ENCODE measurements at places on chromosomes 2 and 18.
A peak's percentile ranks its signal among the peaks of the same experiment; 100 is the strongest.

DNA sequence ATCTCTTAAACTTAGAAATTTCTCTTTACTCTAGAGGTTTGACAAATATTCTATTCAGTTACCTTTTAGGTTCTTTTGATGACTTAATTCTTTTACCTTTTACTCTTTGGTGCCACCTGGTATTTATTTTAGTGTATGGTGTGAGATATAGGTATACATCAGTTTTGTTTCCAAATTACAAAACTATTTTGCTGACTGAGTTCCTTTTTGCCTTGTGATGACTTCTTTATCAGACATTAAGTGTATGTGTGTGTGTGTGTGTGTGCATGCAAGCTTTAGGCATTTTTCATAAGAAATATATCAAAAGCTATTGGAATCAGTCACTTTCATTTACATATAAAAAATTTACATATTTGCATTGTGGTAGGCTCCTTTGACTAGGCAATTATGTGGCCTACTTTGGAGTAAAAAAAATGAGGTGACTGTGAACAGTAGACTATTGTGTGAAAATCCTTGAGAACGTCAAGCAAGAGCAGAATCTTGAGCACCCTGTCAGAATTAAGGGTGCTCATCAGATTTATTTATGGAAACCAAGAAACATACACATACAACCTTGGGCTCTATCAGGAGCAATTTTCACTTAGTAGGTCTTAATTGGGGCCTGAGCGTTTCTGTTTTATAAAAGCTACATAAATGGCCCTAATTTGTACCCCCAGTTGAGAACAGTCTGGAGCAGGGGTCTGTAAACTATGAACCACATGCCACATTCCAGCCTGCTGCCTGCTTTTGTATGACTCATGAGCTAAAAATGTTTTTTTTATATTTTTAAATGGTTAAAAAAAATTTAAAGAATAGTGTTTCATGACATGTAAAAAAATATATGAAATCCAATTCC lies 415.9 kb downstream of the SLC4A3 start:
- peak; percentile 15 for DNase-seq

DNA sequence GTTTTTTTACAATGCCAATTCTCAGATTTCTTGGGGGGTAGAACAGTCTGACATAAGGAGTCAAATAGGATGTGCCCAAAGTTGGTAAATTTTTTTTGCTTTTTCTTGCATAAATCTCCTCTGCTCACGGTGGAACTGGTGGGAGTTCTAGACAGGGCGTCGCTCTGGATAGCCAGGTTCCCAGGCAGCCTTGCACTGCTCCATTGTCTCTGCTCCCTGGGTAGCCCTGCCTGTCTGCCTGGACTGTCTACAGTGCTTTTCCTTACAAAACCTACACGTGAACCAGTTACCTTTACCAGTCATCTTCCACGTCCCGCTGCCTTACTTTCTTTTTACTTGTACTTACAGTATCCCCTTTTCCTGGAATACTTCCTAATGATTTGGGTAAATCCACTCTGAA lies 117.1 kb downstream of the ZNF407 start:
- DNase-seq, result no peak

DNA sequence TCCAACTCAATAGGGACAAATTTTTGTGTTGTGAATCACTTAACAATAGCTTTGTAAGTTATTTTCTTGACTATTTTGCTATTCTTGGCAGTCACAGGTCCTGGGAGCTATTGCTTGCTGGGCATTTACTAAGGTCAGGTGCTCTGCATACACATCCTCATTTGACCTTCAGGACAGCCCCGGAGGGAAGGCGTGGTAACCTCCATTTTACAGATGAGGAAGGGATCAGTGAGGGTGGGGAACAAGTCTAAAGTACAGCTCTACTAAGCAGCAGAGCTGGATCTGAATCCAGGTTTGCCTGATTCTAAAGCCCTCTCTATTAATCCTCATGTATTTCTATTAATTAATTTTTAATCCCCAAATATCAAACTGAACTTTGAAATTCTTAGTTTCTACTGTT lies 58.8 kb downstream of the PTPN2 start:
- DNase-seq, result no peak

GRCh38 chr18:26863921-26864497 lies 1.5 kb downstream of the AQP4 start:
- no peak for DNase-seq

DNA sequence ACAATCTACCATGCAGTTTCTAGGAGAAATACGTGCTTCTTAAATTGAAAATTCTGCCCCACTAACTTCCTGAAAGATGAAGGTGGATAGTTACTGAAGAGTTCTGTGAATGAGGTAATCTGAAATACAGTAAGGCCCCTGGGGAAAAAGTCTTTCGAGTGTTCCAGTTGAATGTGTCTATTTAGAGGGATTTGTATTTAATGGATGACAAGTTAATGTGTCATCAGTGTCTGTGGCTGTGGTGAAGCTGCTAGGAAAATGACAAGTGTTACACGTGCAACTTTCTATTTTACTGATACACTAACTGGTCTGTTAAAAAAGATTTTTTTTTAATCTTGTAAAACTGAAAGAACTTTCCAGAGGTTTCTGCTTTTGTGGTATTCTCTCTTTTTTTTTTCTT lies 384.6 kb downstream of the STK39 start:
- DNase-seq, result no peak

GRCh38 chr2:84972207-84972783 lies 1.3 kb downstream of the KCMF1 start:
- no peak for DNase-seq

DNA sequence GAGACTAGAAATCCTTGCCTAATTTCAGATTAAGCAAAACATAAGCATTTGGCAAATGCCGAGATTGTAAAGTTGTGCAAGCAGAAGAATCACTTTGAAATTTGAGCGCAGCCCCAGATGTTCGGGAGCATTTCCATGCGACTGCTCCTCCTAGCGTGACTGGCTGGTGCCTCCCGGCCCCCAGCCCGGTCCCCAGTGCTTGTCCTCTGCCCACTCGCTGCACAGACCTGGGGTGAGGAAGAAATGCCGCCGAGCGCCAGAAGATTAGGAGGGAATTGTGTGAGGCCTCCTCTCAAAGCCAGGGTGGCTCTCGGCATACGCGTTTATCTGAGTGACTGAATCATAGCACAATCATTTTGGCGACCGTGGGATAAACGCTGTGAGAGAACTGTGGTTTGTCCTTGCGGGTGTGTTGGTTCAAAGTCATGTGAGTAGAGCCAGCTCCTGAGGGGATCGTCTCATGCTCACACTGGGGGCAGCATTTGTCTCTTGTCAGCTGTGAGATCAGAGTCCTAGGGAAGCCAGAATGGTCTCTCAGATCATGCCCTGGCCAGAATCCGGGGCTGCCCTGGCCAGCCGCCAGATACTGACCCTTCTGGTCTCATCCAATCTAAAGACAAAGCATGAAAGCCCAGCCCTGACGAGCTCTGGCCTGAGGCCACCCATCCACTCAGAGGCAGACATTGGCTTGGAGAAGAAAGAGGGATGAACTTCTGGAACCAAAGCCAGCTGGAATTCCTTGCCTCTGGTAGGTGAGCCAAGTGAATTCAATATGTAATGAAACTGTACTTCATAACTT lies 189.3 kb downstream of the SH3RF3 start:
- DNase-seq, result peak; percentile 95

- DNase-seq, result no peak
Observed at GRCh38 chr2:218245214-218245613, 15.6 kb upstream of the GPBAR1 start.

GRCh38 chr2:120177001-120177621 lies 46.1 kb downstream of the TMEM185B start:
- no peak for DNase-seq

DNA sequence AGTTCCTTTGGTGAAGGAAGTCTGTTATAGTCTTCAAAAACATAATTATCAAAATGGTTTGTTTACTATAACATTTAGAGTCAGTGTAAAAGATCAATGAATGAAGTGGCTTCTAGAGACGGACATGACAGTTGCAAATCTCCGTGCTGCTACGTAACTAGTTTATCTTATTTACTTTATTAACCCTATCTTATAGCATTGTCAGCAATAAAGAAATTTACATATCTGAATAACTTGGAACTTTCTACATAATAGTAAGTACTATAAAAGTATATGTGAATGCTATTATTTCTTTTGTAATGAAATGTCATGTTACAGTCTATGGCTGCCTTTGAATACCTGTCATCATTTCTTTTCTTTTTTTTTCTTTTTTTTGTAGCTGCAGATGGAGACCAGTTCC lies 246.8 kb downstream of the PTH2R start:
- DNase-seq, result no peak

GRCh38 chr2:112701052-112701451 lies 19.8 kb upstream of the NT5DC4 start:
- no peak for DNase-seq

- DNase-seq, result no peak
Observed at GRCh38 chr18:9931678-9932077, 17.9 kb downstream of the VAPA start.

- no peak for DNase-seq
Observed at GRCh38 chr18:4203568-4204437, 251.3 kb downstream of the DLGAP1 start.

DNA sequence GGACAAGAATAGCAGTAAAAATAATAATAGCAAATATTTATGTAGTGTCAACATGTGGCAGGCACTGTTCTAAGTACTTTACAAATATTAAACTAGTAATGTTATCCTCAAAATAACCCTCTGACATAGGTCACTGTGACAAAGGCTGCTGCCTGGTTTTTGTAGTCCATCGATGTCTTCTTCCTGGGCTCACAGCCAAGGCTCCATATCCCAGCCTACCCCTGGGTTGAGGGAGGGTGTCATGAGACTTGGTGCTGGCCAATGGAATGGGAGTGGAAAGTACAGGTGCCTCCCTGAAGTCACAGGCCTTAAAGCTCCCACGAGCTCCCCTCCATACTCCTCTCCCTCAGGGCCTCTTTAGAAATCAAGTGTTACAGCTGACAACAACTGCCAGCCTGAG lies 159.3 kb downstream of the CYRIA start:
- no peak for DNase-seq

- DNase-seq, result no peak
Observed at GRCh38 chr18:76482971-76483691, 11.9 kb downstream of the ZNF516 start.

GRCh38 chr2:3265981-3266924 lies 111.4 kb downstream of the EIPR1 start:
- DNase-seq, result no peak

DNA sequence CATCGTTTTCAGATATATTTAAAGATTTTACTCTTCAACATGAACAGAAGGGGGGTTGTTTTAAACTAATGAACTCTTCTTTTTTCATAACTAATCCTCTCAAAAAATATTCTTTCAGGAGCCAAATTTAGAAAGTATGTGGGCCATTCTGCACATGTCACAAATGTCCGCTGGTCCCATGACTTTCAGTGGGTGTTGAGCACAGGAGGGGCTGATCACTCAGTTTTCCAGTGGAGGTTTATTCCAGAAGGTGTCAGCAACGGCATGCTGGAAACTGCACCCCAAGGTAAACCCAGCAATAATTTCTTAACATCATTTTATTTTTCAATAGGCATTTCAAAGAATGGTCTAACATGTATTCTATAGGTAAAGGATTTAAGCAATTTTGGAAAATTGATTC lies 136.0 kb downstream of the EML6 start:
- no peak for DNase-seq

DNA sequence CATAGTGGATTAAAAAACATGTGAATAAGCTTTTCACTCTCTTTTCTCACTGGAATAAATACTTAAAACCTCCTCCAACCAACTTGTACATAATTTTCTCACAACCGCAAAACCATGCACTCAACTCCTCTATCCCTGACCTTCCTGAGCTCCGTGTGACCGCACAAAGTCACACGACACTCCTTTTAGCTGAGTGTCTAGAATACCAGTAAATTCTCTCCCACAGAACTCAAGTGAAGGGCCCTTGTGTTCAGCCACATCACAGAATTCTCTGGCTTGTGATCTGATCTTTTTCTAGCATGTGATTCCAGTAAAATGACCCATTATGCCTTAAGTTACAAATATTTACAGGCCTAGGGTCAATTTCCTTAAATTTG lies 91.2 kb upstream of the ARL4C start:
- DNase-seq, result no peak

DNA sequence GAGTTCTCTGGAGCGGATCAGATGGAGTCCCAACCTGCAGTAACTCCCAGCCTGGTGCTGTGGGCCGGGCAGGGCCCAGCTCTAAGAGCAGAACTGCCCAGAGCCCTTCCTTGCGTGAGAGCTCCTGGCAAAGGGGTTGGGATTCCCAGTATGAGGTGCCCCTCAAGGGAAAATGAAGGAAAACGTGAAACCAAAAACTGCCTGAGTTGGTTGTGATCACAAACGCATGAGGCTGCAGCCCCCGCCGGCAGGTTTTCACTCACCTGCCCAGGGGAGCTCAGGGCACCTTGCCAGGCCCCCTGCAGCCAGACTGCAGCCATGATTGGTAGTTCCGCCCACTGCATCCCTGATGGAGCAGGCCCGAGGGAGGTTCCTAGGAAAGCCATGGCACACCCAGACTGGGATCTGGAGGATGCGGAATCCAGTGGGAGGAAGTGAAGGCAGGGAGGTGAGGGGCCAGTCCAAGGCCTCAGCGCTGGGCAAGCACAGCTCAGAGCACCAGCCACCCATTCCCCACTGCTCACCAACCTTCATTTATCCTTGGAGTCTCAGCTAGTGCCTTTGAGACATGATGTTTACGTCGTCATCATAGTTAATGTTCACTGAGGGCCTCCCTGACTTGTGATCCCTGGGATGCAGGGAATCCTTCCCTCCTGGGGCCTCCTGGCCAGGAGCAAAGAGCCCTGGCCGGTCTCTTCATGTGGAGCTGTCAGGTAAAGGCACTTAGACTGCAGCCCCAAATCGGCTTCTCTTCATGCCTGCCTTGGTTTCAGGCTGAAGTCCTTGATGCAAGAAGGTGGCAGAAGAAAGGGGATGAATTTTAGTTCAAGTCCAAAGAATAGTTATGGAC lies 103.2 kb downstream of the INHBB start:
- DNase-seq, result no peak

DNA sequence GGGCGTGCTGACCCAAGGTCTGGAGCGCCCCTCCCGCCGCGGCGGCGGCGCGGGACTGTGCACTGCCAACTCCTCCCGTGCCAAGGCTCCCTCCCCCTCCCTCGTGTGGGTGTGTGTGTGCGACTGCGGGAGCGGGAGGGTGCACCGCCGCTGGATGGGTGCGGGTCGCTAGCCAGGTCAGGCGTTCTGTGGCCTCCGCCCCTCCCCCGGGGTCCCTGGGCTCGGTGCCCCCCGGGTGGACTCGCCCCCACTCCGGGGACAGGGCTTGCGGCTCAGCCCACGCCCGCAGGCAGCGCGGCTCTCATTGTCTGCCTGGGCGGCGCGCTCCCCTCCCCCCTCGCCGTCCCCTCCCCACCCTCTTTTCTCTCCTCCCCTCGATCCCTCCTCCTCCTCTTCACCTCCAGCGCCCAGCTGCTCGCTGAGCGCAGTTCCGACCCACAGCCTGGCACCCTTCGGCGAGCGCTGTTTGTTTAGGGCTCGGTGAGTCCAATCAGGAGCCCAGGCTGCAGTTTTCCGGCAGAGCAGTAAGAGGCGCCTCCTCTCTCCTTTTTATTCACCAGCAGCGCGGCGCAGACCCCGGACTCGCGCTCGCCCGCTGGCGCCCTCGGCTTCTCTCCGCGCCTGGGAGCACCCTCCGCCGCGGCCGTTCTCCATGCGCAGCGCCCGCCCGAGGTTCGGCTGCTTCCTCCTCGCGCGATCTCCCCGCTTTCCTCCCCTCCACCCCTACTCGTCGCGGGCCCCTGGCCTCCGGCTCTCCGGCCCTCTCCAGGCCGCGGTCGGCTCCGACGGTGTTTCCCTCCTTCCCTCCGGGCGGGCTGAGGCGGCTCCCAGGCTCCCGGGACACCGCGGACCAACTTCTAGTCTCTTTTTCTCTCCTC lies at the start of gene GATA6:
Gene GATA6 (plus strand): TSS at position 579 of the 878 bp plus-strand sequence. CDS start 1,556 bp downstream, outside the sequence.
- peak; percentile 85 for DNase-seq

Data from AG10803 (cell line).